ENCODE measurements at places on chromosomes 7 and 10.

GRCh38 chr7:88396295-88396947 lies 89.7 kb upstream of the STEAP4 start:
- no peak for DNase-seq

GRCh38 chr7:151814400-151815009 lies 62.4 kb downstream of the PRKAG2 start:
- DNase-seq = no peak

DNA sequence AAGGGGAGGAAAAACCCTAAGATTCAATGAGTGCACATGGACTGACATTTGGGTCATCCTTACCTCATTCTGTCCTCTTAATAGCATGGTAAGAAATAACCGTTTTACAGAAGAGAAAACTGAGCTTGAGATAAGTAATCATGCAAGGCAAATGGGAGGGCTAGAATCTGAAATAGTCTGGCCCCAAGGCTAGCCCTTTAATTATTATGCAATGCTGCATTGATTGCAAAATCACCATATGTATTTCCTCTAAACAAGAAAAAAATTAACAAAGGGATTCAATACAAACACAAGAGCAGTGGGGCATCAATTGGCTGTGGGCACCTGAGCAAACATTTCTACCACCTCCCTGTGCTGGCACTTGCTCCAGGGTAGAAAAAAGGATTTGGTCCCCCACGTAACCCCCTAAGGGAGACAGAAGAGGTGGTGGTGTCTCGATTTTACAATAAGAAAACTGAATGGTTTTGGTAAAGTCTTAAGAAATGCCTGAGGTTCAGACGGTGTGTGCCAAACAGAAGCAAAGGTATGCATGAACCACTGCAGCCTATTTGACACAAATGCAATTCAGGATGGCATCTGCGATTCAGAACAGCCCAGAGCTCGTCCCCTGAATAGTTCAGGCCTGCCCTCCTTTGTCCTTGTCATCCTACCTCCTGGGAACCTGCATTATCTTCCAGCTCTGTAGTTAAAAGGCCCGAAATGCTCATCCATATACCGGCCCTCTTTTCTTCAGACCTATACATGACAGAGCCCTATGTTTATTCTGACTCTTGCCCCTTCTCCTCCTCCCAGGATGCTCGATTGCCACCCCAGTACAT lies 23.6 kb downstream of the PIP4K2A start:
- no peak for DNase-seq

DNA sequence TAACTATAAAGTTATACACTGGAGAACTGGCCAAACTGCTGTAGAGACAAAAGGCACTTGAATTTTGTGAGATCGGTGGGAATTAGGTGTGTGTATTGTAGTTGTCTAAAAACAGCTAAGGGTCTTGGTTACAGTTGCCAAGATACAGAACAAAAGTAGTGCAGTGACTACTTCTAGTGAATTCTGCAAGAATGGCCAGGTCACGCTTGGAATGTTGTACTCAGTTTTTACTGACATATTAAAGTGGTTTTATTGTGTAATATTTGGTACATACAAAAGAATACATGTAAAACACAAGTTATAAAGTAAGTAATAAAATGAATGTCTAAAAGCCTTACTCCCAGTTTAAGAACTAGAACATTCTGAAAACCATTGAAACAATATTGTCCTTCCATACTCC lies 42.4 kb downstream of the PRPF18 start:
- DNase-seq = no peak

GRCh38 chr10:122474131-122474818 lies 12.9 kb downstream of the HTRA1 start:
- DNase-seq = peak; percentile 75

DNA sequence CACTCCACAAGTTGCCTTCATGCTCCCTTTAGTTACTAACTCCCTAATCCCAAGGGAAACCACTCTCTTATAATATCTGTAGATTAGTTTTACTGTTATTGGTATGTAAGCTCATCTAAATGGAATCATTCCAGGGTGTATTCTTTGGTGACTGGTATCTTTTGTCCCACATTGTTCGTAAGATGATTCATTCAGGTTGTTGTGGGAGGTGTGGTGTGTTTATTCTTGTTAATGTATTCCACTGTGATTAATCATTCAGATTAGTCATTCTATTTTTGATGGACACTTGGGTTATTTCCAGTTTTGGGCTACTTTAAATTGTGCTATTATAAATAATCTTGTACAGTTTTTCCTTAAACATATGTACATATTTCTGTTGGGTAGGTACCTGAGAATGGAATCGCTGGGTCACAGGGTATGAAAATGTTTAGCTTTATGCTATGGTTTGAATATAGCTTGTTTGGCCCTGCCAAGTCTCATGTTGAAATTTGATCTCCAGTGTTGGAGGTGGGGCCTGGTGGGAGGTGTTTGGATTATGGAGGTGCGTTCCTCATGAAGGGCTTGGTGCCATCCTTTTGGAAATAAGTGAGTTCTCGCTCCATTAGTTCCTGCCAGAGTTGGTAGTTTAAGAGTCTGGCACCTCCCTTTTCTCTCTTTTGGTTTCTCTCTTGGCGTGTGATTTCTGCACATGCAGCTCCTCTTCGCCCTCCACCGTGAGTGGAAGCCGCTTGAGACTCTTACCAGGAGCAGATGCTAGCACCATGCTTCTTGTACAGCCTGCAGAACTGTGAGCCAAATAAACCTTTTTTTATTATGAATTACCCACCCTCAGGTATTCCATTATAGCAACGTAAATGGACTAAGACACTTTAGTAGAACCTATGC lies 13.8 kb downstream of the BTRC start:
- DNase-seq = no peak

GRCh38 chr10:127909716-127910463 lies 3.0 kb downstream of the PTPRE start:
- DNase-seq = no peak

- peak; percentile 27 for DNase-seq
These were observed 18.8 kb downstream of the CDC123 start for GRCh38 chr10:12214763-12215218.

DNA sequence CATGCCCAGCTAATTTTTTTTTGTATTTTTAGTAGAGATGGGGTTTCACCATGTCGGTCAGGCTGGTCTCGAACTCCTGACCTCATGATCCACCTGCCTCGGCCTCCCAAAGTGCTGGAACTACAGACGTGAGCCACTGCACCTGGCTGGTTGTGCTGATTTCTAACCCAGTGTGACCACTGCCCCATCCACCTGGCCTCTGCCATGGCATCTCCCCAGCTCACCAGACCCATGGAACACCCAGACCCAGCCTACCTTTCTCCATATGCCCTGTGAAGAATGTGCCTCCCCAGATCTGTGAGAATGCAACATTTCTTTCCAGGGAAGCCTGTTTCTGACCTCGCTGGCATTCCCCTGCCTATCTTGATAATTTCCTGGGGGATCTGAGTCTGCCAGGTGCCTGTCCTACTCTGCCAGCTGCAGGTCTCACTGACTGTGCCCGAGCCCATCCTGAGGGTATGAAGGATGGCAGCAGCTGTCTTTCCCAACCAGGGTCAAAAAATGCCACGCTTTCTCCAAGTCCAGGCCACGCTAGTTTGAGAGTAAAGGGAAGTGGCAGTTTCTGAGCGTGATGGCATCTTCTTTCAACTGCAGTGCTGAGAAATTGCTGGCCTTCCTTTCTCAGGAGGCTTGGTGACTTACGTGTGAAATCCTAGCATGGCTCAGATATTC lies 324.4 kb upstream of the ZNF32 start:
- DNase-seq = no peak

- DNase-seq = no peak
These were observed 396.9 kb upstream of the NRP1 start for GRCh38 chr10:33731322-33731721.

DNA sequence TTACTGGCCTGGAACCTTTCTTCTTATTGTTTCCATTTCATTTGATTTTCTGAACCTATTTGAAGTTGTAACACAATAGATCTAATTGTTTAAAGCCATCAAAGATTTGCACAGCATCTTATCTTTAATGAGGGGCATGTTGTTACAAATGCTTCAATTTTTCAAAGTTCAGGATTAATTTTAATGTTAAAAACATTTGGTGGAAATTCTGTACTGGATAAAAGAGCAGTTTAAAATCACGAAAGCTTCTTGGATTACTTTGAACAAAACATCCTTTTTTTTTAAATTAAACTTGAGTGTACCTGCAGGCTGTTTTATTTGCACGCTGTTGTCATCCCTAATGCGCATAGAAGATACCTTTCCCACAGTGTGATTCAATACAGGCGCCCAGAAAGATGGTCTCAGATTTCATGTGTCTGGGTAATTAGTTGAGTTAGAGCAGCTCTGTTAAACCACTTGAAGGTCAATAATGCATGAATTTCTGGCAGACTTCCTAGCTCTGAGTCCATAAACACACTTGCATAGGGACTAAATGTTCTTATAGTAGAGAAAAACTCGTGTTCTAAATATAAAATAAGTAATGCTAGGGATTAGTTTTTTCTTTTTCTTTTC lies 29.3 kb upstream of the DDX50 start:
- DNase-seq = no peak

DNA sequence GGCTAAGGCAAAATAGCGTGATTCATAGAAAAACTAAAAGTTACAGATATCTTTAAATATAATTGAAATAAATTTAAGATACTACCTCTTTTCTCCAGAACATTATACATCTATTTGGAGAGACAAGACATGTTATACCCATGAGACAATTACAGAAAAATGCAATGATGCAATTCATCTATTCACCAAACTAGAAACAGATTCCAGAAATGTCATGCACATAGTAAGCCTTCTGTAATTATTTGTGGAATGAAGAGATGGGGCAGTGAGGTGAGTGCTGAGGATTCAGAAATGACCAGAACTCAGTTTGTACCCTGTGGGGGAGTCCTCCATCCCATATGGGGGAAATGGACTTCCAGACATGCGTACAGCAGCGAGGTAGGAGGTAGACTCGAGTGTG lies 99.4 kb downstream of the MKX start:
- no peak for DNase-seq

DNA sequence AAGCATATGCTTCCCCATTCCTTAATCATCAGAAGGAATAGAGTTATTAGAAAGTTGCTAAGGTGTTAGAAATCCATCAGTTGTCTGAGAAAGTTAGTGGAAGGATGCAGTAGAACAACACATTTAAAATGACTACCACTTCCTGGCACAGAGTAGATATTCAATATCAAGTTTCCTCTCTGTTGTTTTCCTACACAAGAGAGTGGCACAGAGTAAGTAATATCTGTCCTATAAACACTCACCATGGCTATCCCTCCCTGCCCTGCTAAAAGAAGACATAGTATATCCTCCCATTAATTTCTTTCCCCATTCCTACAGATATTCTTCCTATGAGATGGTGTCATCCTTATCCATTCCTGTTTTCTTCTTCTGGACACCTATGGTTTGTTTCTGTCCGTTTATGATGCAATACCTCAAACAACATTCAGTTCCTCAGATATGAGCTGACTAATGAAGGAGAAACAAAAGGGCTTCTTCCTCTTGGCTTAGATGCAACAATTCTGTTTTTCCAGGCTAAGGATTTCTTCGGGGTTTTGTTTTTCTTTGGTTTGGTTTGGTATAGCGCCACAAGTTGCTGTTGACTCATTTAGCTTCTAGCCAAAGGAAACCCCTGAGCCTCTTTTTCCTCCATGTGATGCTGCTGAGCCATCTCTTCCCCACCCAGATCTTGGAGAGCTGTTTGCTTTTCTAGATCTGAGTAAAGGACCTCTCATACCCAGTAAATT lies 32.9 kb upstream of the BPGM start:
- DNase-seq = peak; percentile 12

DNA sequence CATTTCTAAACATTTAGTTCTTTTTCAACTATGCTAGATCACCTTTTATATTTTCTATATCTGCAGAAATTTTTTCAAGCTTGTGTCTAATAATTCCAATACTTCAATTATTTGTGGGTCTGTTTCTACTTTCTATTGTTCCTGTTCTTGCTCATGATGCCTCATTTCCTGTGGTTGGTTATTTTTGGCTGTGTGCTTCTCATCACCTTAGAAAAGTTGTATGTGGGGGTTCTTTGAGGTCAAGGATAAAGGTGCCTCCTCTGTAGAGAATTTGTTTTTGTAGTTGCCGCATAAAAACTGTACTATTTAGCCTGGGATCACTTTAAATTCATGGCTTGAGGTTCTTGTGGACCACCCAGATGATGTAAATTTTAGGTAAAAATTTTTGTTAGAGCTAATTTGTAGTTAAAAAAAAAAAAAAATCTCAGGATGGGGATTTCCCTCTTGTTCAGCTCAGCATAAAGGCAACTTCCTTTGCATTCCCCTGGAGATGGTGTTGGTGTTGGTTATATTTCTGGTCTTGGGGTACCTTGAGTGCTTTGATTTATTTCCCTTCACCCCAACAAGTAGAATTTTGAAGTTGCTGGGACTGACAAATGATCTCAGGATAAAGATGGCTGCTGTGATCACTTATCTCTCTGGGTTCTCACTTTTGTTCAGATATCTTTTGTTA lies 27.0 kb upstream of the JAZF1 start:
- no peak for DNase-seq

GRCh38 chr10:31816318-31816717 lies 112.3 kb downstream of the ARHGAP12 start:
- no peak for DNase-seq

DNA sequence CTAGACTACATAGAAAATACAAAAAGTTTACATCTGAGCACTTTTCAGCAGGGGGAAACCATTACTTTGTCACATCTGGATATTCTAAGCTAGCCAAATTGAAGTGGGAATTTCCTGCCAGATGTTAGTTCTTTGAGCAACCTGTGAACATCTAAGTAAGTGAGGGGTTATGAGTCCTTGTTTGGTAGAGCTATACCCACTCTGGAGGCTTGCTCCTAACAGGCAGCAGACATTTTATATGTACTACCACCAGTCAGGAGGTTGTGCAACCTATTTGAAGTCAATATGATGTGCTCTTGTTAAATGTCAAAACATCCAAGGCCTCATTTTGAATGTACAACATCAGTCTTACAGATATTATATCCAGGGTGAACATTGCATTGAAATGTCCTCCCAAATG lies 143.3 kb upstream of the KAT6B start:
- no peak for DNase-seq

DNA sequence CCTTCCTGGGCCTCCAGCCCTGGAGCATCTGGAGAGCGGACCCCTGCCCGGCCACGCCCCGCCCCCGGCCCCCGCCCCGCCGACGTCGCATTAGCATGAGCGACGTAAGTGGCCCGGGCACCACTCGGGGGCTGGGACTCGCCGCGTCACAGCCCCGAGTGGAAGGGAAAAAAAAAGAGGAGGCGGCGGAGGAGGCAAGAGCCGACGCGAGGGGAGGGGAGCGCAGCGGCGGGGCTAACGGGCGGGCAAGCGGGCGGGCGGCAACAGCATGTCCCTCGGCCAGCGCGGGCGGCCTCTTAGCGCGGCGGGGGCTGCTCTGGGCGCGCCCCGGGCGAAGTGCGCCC lies at the start of gene SLC18A3:
TSS of gene SLC18A3 (plus strand) at position 197 of the 344 bp plus-strand sequence. CDS start 431 bp downstream, outside the sequence.
- DNase-seq = no peak

DNA sequence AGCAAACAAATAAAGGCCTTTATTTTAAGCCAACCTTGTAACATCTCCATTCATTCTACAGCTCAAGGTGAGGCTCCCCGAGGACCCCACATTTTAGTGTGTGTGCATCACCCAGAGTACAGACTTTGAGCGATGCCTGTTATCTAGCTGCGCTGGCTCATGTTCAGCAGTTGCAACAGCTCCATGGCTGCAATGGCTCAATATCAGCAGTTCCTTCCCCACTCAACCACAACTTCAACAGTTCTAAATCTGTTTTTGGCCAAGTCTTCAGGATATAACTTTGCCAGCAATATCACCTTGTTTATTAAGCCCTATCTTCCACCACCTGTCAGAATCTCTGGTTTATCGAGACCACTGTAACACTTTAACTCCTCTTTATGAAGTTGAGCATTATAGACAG lies 95.8 kb downstream of the WNT2 start:
- no peak for DNase-seq

Data from adrenal gland (tissue), 19 donors.